ENCODE measurements at places on chromosomes 1 and 21. TPM values are rescaled to one million over a fixed set of nuclear protein-coding genes. Genes with fewer than 3 reads are reported as not detected.

DNA sequence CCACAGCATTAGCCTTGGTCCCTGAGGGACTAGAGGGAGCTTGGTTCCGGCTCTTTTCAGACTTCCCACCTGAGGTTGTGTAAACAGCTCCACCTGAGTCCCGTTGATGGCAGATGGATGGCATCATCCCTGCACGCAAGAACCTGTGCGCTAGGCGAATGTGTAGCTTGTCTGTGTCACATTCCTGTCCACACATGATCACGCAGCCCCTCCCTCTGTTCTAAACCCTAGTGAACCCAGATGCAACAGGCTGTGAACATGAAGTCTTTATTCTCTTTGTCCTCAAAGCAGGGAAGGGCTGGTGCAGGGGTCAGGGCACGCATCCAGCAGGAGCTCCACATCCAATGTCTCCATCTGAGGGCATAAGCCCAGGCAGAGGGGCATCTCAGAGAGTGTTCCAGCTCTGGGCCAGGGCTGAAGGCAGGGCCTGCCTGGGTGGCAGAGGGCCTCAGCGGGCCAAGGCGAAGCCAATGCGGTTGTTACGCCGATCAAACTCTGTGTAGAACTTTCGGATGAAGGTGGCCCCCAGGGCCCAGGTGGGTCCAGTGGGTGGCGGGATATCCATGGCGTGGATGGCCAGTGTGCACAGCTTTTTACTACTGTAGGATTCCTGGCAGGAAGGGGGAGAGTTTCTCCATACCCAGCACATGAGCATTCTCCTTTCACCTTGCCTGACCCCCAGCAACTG, 2.9 kb upstream of the ETNK2 start:
- no peaks in the 10 kb centered on the region for H3K36me3 ChIP-seq
- H3K27me3 ChIP-seq: peaks cover 45% of the 10 kb centered on the region
- no peak for DNase-seq
- H3K4me3 ChIP-seq: no peak overlapping the region
- H3K27ac ChIP-seq: no peak overlapping the region
- H3K4me1 ChIP-seq: peaks cover 5% of the 10 kb centered on the region

DNA sequence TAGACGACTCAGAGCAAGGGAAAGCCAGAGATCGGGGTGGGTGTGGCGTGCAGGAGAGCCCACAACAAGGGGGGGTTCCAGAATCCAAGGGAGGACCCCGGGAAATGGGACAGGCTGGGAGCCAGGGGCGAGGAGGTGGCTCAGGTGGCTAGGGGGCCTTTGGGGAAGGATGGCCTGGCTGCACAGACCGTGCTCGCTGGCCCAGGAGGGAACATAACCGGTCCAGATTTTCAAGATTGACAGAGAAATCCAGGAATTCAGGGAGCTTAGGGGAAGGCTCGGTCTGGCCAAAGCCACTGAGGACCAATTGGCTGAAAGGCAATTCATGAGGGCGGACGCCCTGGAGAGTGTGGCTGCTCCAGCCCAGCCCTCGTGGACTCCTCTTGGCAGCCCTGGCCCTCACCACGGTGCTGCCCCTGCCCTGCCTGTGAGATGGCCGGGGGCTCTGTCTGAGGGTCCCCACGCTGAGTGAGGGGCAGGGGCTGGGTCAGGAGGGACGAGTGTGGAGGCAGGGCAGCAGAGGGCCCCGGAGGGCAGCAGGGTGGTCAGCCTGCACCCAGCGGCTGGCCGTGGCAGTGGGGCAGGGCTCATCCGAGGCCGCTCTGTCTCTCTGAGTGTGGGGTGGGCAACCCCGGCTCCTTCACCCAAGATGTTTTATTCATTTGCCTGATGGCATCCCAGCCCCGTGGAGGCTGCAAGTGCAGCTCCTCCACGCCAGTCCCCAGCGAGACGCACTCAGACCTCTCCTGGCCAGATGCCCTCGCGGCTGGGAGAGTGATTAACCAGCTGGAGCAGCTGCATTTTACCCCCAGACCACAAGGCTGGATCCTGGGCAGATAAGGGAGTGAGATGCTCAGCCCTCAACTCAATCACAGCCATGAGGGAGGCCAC, 5.6 kb upstream of the LRRC3 start:
- peaks cover 24% of the 10 kb centered on the region for H3K27me3 ChIP-seq
- DNase-seq: no peak
- H3K36me3 ChIP-seq: no peaks in the 10 kb centered on the region
- peaks cover 9% of the 10 kb centered on the region for H3K4me1 ChIP-seq
- H3K27ac ChIP-seq: no peak overlapping the region

GRCh38 chr1:1430114-1430982, 5.1 kb upstream of the VWA1 start:
- no peak overlapping the region for H3K4me3 ChIP-seq
- H3K36me3 ChIP-seq: no peaks in the 10 kb centered on the region
- peaks cover 15% of the 10 kb centered on the region for H3K27me3 ChIP-seq
- no peak overlapping the region for H3K27ac ChIP-seq
- peaks cover 68% of the 10 kb centered on the region for H3K4me1 ChIP-seq
- peak; percentile 66 for DNase-seq

DNA sequence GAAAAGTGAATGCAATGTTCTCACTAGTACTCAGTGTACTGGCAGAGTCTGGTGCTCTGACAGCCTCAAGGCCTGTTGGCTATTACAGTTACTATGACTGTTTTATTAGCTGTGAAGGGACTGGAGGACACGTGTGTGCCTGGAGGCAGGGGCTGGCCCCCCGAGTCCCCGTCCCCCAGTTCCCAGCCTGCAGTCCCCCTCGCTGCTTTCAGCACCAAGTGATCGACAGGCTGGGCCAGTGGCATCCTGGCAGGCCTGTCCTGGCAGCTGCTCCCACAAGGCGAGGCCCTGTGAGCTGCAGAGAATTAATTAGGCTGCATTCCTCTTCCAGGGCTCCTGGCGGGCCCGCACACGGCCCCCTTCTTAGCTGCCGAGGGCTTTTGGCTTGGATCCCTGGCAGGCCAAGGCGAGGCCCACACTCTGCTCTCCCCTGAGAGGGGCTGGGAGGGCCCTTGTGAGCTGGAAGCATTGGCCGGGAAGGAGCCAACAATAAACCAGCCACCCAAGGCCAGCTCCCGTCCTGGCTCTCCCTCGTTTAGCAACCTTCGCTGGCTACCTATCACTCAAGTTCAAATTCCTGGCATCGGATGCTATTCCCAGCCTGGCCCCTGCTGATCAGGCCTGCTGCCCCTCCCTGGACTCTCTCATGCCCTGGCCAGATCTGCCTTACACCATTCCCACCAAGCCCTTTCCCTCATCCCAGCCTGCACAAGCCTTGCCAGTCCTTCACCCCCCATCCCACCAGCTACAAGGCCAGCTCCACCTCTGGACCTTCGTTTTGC, 9.8 kb downstream of the EDN2 start:
- no peaks in the 10 kb centered on the region for H3K4me1 ChIP-seq
- no peaks in the 10 kb centered on the region for H3K36me3 ChIP-seq
- H3K27ac ChIP-seq: no peak overlapping the region

RNF223 gene
- total RNA-seq: not detected

- no peaks in the 10 kb centered on the region for H3K27me3 ChIP-seq
- no peaks in the 10 kb centered on the region for H3K4me1 ChIP-seq
- no peak overlapping the region for H3K27ac ChIP-seq
Observed at GRCh38 chr1:195637539-195637938, 970.7 kb downstream of the KCNT2 start.

DNA sequence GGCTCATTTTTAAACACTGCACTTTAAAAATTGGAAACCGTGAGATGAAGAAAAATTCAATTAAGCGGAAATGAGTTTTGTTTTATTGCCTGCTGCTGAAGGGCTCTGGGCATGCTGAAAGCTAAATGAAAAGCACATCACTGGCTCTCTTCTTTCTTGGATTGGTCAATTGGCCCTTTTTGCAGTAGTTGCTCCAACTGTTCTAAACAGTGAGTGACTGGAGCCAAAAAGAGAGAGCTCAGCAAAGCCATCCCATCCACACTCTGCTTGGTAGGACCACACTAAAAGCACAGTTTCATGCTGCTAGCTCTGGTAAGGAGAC, 48.1 kb downstream of the LHX4 start:
- no peak for DNase-seq
- no peak overlapping the region for H3K27ac ChIP-seq
- H3K4me1 ChIP-seq: peaks cover 18% of the 10 kb centered on the region
- no peaks in the 10 kb centered on the region for H3K27me3 ChIP-seq

GRCh38 chr1:153728305-153729066, 636 bp downstream of the INTS3 start:
- H3K4me3 ChIP-seq: peak overlapping the region; percentile 93
- no peaks in the 10 kb centered on the region for H3K36me3 ChIP-seq
- H3K27me3 ChIP-seq: no peaks in the 10 kb centered on the region
- peaks cover 19% of the 10 kb centered on the region for H3K4me1 ChIP-seq
- H3K27ac ChIP-seq: peak overlapping the region; percentile 82
- peak; percentile 79 for DNase-seq

ELAPOR1 gene
- total RNA-seq: 2.0 TPM

GRCh38 chr1:203671521-203672278, 45.1 kb downstream of the ATP2B4 start:
- H3K27me3 ChIP-seq: no peaks in the 10 kb centered on the region
- peaks cover 23% of the 10 kb centered on the region for H3K4me1 ChIP-seq

HHAT gene
- total RNA-seq: 15.4 TPM

All from neural progenitor cell (in vitro differentiated cells).